ENCODE measurements at places on chromosomes 13 and 19.
A peak's percentile ranks its signal among the peaks of the same experiment; 100 is the strongest.

DNA sequence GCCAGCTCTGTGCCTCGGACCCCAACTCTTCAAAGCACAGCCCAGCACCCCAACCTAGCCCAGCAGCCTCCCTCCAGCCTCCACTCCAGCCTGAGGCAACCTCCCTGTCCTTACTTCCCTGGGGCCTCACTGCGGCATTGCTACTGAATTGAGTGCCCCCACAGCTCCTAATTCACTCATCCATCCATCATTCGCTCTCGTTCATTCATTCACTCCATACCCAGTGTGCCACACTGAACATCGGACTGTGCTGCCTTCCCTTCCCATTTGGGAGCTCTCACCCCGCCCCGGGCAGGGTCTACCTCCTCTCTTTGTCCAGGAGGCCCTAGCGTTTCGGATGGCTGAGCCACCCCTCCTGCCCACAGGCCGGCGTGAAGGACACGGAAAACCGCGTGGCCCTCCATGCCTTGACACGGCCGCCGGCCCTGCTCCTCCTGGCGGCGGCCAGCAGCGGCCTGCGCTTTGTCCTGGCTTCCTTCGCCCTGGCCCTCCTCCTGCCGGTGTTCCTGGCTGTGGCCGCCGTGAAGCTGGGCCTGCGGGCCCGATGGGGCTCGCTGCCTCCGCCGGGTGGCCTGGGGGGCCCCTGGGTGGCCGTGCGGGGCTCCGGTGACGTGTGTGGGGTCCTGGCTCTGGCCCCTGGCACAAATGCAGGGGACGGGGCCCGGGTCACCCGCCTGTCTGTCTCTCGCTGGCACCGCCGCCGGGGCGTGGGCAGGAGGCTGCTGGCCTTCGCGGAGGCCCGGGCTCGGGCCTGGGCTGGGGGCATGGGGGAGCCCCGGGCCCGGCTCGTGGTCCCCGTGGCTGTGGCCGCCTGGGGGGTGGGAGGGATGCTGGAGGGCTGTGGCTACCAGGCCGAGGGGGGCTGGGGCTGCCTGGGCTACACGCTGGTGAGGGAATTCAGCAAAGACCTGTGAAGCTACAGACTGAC lies 1.3 kb downstream of the NAT14 start:
- no peak for DNase-seq

- DNase-seq, result peak; percentile 81
Observed at GRCh38 chr19:57099199-57099661, 20.6 kb upstream of the USP29 start.

DNA sequence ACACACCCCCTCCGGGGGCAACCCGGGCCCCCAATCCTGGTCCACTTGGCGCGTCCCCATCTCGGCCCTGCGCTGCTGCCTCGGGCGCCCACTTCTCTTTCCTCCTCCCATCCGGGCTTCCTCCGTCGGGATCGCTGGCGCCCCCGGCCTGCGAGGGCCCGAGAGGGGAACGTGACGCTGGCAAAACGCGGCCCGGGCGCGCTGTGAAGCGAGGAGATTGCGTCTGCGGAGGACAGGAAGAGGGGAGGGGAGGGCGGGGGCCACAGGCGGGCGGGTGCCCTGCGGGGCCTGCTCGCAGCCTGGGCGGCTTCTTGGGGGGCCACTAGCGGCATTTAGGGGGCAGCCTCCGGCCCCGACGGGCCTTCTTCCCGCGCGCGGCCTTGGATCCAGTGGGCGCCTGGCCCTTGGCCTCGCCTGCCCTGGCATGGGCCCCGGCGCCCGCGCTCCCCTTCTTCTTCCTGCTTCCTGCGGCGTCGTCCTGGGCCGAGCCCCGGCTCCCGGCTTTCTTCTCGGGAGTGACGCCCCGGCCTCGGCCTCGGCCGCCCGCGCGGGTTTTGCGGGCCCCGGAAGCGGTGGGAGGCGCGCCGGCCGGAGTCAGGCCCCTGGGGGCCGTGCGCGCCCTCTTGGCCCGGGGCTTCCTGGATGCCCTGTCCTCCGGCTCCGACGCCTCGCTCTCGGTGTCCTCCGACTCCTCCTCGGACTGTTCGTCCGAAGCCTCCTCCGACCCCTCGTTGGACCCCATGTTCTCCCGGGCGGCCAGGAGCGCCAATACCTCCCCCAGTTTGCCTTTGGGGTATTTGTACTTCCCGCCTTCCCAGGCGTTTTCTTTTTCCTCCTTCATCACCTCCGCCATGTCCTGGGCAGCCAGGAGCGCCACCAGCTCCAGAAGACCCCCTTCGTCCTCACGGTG lies 2.2 kb downstream of the PNMA8B start:
- peak; percentile 72 for DNase-seq

DNA sequence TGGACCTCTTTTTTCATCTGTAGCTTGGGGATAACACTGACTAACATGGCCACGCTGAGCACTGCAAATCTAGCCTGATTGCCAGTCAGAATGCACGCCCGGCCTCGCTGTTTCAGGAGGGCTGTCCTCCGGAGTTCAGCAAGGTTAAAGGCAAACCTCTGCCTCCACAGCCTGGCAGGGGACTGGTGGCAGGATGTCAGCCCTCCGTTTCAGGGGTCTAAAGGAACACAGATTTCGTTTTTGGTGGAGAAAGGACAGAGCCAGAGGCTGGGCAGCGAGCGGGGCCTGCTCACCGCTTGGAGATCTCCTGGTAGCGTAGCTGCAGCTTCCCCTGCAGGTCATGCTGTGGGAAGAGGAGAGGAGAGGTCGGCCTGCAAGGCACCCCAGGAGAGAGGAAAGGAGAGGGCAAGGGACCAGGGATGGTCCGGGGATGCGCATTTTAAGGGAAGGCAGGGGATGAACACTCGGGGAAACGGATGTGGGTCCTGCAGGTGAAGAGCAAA lies 560 bp downstream of the NDUFA7 start:
- no peak for DNase-seq

- DNase-seq, result peak; percentile 54
Observed at GRCh38 chr19:39144290-39145071, 18.9 kb downstream of the PAK4 start.

GRCh38 chr13:97423300-97424045 lies 10.5 kb upstream of the RAP2A start:
- DNase-seq, result peak; percentile 71

DNA sequence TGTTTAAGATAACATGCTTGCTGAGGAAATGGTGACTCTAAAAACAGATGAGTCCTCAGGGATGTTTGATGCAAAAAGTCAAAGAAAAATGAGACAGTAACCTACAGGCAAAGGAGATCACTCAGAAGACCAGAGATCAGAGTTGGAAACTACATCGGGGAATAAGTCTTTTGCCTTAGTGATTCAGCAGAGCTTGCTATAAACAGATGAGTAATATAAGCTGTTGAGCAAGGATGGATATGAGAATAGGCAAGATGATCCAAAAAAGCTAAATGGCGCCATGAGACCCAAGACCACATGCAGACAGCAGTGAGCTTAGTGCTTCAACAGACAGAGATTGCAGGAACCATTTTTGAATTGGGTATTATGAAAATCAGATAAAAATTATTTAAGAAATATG lies 168.6 kb downstream of the POSTN start:
- DNase-seq, result no peak

GRCh38 chr13:78598966-78599644 lies 4.2 kb downstream of the POU4F1 start:
- peak; percentile 47 for DNase-seq

DNA sequence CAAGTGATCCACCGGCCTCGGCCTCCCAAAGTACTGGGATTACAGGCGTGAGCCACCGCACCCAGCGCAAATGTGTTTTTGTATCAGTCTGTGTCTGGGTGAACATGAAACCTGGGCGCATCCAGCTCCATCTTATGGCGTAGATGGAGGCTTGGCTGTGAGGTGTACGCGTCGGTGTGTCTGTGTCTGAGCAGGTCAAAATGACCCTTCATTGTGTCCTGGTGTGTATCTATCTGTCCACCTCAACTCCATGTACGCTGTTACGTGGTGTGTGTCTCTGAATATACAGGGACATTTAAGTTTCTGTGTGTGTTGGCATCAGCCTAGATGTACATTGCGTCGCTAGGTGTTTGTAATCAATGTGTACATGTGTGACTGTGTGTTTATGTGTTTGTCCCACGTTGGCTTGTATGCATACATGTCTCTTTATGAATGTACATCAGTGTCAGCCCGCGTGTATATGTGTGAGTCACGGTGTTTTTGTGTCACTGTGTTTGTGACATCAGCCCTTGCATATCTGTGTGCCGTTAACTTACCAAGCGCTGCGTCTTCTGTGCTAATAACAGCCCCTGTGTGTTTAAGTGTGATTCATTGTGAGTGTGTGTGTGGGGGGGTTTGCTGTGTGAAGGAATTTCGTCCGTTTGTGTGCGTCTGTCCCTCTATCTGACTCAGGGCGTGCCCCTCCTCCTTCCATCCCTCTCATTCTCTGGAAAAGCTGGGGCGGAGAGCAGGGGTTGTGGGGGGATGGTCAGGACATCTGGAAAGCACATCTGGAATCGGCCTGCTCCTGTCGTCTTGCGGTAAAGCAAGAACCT lies 6.4 kb downstream of the AXL start:
- DNase-seq, result peak; percentile 69

Measured in lung (tissue), 17 donors.